ENCODE measurements at places on chromosomes 6 and 20.

DNA sequence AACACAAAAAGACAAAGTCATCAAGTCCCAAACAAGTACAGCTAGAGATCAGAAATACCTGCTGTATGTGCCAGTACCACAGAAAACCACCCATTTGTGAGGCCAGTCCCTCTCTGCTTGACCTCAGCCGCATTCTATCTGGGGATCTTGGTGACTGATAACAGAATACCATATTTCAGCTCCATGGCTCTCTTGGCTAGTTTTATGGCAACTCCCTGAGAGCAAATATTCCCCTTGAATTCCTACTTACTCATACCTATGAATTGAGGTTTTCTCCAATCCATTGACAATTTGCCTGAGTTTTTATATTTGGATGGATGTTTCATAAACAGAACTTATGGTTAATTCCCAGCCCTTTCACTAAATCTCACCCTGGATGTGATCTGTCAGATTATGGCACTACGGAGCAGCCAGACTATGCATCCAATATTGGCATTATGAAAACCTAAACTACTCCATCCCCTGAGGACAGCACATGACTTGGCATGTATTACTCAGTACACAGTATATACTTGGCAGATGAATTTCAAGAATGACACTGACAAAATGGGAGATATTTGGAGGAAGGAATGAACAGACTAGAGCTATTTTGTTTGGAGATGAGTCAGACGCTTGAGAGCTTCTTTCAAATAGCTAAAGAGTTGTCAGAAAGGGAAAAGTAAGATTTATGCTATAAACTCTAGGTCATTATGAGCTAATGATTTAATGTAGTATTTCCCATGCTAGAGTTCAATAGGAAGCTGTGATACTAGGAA is 95.7 kb downstream of the PRDM1 start:
- DNase-seq = peak; percentile 50

GRCh38 chr20:51678026-51678697 is 90.0 kb downstream of the ATP9A start:
- DNase-seq = no peak

- no peak for DNase-seq
Observed at GRCh38 chr6:168648240-168649125, 207.5 kb downstream of the SMOC2 start.

GRCh38 chr20:24598996-24599395 is 129.6 kb downstream of the SYNDIG1 start:
- DNase-seq = no peak

DNA sequence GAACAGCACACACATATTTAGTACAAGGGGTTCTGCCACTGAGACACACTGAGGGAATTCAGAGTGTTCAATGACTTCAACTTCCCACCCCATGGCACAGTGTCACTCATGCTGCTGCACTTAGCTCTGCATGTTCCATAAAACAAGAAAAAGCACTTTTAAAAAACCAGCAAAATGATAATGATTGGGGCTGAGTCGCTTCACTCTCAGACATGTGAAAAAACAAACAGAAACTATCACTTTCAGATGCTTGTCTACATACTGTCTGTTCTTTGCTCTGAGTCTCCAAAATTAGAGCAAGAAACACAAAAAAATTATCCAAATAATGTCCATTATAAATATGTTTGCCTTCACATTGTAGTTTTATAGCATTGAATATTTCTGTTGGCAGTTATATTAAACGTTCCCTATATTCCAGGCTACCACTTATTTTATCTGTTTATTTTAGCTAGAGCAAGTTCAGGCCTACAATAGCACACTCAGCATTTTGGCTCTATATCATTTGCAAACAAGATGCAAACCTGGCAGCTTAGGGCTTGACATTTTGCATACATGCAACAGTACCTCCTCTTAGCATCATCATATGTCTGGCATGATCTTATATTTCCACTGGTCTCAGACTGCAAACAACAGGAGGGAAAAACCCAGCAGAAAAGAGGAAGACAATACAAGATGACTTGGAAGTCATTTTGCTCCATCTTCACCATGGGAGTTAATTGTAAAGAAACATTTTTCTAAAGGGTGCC is 398.8 kb downstream of the HACE1 start:
- DNase-seq = no peak

DNA sequence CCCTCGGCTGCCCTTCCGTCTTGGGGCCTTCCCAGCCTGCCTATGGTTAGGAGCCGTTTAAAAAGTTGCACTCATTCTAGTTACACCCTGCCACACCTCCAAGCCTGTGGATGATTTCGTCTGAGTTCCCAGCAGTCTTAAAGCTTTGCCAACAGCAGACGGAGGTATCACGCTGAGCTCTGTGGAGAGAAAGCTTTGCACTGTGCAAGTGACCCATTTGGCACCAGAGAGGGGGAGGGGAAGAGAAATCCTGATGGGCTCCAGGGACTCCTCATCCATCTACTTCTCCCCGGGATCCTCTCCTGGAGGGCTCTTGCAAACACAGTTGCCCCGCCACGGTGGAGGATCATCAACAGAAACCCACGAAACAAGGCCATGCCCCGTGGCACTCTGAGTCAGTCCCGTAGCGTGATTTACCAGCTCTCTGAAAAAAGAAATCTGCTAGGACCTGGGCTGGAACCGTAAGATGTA is 98.8 kb upstream of the CITED2 start:
- DNase-seq = no peak

- no peak for DNase-seq
Observed at GRCh38 chr20:14555676-14556075, 218.3 kb upstream of the FLRT3 start.

DNA sequence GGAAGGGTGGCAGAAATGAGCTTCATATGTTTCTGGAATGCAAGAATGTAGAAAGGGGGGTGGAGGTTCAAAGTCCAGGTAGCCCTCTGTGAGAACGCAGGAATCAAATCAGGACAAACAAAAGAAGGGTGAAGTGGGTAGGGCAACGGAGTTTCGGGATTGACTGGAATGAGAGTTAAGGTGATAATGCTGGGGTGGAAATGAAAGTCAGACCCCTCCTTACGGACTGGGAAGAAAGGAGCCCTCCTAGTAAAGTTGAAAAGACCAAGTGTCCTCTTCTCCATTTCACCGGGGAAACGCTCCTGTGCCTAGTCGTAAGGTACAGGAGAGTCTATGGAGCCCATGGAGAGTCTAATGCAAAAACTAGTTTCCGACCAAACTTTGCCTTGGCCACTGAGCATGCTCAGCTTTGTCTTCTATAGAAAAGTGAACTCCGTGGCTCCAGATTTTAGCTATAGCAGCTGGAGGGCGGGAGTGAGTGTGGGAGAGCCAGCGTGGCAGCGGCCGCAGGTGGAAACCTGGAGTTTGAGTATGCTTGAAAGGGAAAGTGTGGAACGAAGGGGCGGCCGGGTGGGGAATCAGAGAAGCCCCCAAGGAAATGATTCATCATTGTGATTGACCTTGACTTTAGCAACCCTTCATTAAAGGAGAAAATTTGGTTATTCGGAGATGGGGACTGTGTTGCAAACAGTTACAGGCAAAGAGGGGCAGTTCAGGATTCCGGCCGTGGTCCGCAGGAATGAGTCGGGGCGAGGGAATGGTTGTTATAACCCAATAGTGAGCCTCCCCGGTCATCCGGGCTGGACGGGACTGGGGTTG is 1.3 kb upstream of the LRRC1 start:
- DNase-seq = peak; percentile 82

GRCh38 chr20:16472045-16472872 is 101.0 kb downstream of the KIF16B start:
- DNase-seq = no peak

- no peak for DNase-seq
Observed at GRCh38 chr6:41713650-41714291, 21.6 kb downstream of the TFEB start.

- peak; percentile 85 for DNase-seq
Observed at GRCh38 chr20:16801919-16802651, 53.9 kb downstream of the OTOR start.

GRCh38 chr20:57716901-57717300 is 7.1 kb upstream of the PMEPA1 start:
- no peak for DNase-seq

GRCh38 chr6:52418606-52419005 is 1.5 kb upstream of the EFHC1 start:
- DNase-seq = no peak

DNA sequence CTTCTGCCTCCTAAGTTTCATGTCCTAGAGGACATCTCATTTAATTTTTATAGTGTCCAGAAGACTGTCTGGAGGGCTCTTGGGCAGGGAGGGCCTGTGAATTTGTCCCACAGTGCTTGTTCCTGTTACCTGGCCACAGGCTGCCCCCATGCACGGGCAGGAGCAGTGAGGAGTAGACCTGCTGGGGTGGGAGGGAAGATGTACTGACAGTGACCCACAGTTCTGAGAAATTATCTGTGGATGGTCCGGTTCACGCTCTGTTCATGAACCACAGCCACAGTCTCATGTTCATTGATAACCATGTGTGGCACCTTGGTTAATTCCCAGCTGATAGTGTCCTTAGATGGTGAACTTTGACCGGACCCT is 18.8 kb upstream of the ZNF831 start:
- no peak for DNase-seq

- DNase-seq = no peak
Observed at GRCh38 chr6:127463056-127463455, 3.9 kb upstream of the KIAA0408 start.

GRCh38 chr6:139882977-139883728 is 508.7 kb upstream of the CITED2 start:
- DNase-seq = peak; percentile 29

DNA sequence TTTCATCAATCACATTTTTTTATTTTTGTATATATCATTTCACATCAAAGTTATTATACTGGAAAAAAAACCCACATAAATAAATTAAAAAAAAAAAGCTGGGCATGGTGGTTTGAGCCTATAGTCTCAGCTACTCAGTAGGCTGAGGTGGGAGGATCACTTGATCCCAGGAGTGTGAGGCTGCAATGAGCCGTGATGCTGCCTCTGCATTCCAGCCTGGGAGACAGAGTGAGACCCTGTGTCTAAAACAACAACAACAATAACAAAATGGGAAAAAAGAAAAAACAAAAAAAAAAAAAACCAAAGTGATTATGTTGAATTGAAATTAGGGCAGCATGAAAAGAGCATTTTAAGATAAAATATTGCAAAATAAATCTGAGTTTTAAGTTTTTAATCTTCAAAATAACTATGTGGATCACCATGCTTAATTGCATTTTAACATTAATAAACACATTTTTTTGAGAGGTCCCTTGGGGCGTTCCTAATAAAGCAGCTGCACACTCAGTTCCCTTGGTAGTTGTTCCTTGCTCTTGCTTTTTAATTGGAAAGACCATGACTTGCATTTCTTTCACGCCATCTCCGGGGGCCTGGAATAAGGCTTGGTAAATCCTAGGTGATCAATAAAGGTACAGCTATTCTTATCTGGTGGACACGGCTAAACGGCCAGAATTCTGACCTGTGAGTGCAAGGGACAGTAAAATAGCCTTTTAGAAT is 15.1 kb downstream of the NOX3 start:
- no peak for DNase-seq

- DNase-seq = no peak
Observed at GRCh38 chr6:21997119-21998037, 299.5 kb downstream of the PRL start.

DNA sequence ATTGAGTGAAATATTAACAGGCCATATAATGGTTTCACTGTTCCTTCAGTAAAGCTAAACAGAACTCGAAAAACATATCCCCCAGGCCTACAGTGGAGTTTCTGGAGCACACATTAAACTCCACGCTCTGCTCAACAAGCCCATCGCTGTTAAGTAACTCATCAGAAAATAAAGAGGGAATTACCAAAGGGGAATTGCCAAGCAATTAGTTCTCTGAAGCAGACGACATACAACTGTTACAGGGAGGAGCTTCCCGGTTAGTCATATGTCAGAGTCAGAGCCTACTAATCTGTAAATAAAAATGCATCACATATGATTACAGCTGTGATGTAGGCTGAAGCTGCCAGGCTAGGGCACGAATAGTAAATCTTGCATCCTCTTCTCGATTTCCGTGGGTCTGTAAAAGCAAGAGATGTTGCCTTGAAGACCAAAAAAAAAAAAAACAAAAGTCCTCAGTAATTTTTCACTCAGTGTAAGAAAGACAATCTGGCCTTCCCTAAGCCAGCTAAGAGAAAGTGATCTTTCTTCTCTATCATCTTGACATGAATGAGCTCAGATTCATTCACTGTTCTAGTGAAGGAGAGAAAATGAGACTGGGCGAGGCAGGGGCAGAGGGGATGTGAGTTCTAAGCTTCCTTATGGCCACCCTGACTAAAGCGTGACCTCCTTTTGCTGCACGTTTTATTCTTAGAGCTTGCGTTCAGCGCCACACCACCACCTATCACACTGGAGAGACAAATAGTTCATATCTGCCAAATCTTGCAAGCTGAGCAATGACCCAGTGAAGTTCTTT is 13.8 kb downstream of the ATXN1 start:
- no peak for DNase-seq

DNA sequence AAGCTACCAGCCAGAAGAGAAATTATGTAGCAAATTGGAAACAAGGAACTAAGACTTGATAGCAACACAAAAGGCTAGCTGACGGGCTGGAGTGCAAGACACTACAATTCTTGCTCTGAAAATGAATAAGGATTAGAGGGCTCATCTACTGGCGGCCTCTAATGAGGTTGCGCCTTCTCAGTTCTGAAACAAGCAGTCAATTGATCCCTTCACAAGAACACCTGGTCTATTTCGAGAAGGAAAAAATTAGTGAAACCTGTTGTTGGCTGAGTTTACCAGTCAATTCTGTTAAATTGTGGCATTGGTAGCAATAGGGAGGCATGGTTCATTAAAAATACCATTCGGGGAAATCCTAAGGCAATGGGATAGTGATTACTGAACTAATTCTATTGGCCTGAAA is 74.8 kb upstream of the JARID2 start:
- DNase-seq = no peak

- no peak for DNase-seq
Observed at GRCh38 chr6:129844118-129844891, 16.8 kb downstream of the TMEM244 start.

- no peak for DNase-seq
Observed at GRCh38 chr20:19465536-19465935, 253.1 kb downstream of the SLC24A3 start.

DNA sequence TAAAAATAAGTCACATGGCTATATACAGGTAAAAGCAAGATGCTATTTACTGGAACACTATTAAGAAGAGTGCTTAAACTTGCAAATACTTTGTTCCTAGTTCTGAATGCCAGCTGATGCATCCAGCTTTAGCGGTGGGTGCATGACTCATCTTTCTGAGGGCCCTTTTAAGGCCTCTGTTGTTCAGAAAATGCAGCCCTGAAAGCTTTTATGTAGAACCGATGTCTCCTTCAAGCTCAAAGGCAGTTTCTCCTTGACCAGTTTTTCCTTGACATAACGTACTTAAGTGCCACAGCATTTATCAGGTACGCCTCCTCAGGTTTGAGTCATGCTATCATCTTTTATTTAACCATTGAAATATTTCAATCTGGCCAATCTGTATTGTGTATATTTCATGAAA is 82.8 kb downstream of the MLIP start:
- no peak for DNase-seq

- no peak for DNase-seq
Observed at GRCh38 chr6:33107641-33108040, 31.9 kb downstream of the HLA-DPB1 start.

Measured in activated CD4-positive, alpha-beta T cell treated with anti-CD3 and anti-CD28 coated beads, Interleukin-2, amount 10 ng/mL, durations not matched to agents 24 days and 14 days (primary cell).